Caudate nucleus (tissue), 63 donors: ENCODE measurements at places on chromosomes 12 and 14.
A peak's percentile ranks its signal among the peaks of the same experiment; 100 is the strongest.

DNA sequence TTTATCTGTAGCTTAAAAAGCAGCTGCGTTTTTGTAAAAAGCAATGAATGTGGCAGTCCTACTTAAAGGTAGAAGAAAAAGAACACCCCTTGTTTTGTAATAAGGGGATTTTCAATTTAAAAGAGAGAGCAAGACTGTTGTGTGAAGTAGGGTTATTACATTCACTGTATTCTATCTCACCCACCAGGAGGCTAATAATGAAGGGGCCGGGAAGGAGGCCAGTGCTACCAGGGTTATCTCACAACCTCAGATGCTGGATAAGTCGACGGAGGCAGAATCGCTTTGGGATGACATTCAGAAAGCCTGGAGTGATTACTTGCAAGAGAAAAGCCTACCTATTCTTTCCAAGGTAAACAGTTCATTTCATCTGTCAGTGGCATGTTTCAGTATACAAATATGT, 97.7 kb downstream of the RMST start:
- no peak for DNase-seq

- no peak for DNase-seq
Measured at GRCh38 chr14:96062010-96062409, 22.8 kb downstream of the C14orf132 start.

- no peak for DNase-seq
Measured at GRCh38 chr12:116288735-116289134, 11.2 kb upstream of the MED13L start.

GRCh38 chr14:95733212-95733611, 19.3 kb upstream of the TCL1A start:
- DNase-seq = no peak

GRCh38 chr12:51706206-51706605, 115.2 kb downstream of the SCN8A start:
- DNase-seq = no peak

- no peak for DNase-seq
Measured at GRCh38 chr12:52870361-52871290, 21.8 kb upstream of the KRT78 start.

DNA sequence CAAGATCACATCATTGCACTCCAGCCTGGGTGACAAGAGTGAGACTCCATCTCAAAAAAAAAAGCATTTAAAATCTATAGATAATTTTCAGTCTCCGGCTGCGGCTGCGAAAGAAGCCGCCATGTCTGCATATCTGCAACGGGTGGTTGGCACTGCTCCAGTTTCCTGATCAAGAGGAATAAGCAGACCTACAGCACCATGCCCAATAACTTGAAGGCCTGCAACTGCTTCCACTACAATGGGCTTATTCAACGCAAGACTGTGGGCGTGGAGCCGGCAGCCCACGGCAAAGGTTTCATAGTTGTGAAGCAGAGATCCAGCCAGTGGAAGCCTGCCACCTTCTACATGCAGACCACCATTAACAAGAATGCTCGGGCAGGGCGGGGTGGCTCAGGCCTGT, 30.6 kb upstream of the EID3 start:
- no peak for DNase-seq

GRCh38 chr14:29799464-29800095, 128.1 kb downstream of the PRKD1 start:
- peak; percentile 26 for DNase-seq

- no peak for DNase-seq
Measured at GRCh38 chr14:60566101-60566500, 57.2 kb downstream of the SIX6 start.

DNA sequence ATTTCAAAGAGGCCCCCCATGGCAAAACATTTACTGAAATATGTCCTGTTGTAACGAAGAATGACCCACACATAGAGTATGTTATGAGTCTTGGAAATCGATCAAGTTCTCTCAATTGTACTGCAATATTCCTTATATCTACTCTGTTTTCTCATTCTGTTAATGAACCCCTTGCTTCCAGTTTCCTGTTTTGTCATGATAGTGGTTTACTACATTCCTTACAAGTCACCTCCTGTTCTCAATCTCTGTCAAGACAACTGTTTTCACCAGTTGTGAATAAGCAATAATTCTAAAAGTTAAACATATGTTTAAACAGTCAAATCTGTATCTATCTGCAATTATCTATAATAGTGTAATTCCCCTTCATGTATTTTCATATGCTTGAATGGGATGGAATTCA, 16.4 kb upstream of the ARID2 start:
- DNase-seq = no peak

DNA sequence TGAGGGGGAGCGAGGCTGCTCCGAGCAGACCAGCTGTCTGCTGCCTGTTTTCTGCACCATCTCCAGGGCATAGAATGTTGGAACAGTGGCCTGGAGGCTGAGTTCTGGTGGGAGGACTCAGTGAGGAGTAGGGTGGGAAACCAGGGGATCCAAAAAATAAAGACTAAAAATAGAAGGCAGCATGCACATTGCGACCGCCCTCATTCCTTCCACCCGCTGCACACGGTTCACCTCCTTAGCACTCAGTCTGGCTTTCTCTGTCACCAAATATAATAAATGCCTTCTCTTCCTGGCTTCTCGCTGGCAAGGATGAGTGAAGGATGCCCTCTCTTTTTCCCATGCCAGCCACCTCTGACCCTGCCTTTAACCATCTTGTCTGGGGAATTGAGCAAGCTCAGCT, 146.2 kb downstream of the AACS start:
- DNase-seq = no peak

DNA sequence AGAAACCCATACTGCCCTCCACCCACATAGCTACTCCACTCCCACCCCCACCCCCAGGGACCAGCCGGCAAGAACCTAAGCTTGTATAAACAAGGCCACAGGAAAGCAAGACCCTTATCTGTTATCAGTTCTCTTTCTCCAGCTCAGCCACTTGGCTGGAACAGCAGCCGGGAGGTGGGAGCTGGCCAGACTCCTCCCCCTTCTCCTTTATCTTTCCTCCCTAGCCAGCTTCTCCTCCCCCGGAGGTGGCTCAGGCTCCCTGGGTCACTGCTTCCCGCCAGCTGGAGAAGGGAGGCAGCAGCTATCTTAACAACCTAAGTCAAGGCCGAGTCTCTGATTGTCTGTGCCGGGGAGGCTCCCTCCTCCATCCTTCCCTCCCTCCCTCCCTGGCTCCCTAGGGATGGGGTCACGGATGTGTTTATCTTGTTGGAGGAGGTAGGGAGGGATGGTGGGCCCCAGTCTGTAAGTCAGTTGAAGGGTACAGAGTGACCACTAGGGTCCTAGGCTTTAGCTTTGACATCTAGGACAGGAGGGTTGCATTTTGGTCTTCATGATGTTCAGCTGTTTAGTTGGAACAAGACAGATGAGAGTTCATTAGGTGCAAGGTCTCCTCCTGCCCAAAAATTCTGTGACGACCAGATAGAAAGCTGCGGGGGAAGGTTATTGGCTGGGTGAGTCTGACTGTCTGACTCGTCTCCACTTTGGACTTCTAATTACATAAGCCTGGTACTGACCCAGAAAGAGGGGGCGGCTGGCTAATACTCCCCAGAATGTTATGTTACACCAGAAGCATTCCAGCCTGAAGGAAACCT, 29.7 kb downstream of the ZFP36L1 start:
- DNase-seq = no peak

DNA sequence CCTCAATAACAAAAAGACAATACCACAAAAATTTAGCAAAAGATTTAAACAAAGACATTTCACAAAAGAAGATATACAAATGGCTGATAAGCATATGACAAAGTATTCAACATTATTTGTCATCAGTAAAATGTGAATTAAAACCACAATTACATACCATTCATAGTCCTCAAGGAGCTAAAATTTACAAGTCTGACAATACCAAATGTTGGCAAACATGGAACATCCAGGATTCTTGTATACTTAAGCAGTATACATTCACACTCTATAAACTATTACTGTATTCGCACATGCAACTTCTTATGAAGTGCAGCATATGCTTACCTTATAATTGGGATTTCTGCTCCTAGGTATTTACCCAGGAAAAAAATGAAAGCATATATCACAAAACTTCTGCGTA, 49.7 kb upstream of the BDKRB2 start:
- DNase-seq = no peak

DNA sequence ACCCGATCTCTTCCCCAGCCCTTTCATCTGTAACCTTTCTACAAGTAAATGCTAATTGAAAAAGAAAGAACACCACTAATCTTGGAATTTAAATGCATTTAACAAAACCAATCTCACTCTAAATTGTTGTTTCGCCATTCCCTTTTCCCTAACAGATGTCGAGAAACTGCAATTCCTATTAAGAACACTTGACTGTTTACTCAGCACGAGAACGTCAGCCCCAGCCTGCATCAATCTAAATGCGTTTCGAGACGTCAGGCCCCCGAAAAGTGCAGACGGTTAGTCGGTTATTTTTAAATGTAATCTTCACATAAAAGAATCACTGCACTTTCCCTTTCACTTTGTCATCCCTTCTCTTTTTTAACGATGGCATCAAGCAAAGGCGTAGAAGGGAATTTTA, 837.6 kb downstream of the VRK1 start:
- DNase-seq = no peak

DNA sequence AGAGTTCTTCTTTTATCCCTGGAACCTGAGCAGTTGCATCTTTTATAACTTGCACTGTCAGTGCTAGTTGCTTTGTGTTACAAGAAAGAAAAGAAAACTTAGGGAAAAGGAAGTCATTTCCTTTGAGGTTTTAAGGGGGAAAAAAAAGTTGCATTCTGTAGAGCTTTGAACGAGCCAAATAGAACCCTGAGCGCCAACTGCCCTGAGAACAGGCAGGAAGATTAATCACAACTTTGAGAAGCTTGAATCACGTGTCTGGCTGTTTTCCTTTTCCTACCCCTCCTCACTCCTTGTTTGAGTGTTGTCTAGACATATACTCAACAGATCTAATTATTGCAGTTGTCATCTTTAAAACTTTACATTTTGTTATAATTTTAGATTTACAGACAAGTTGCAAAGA, 12.5 kb downstream of the PCNX1 start:
- no peak for DNase-seq

DNA sequence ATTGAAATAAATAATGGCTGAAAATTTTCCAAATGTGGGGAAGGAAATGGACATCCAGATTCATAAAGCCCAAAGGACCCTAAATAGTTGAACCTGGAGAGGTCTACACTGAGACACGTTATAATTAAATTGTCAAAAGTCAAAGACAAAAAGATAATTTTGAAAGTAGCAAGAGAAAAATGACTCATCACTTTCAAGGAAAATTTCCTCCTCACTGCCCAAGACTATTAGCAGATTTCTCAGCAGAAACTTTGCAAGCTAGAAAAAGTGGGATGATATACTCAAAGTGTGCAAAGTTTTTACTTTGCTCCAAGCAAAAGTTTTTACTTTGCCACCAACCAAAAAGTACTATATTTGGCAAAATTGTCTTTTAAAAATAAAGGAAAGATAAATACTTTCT, 15.9 kb upstream of the KRT83 start:
- DNase-seq = no peak

DNA sequence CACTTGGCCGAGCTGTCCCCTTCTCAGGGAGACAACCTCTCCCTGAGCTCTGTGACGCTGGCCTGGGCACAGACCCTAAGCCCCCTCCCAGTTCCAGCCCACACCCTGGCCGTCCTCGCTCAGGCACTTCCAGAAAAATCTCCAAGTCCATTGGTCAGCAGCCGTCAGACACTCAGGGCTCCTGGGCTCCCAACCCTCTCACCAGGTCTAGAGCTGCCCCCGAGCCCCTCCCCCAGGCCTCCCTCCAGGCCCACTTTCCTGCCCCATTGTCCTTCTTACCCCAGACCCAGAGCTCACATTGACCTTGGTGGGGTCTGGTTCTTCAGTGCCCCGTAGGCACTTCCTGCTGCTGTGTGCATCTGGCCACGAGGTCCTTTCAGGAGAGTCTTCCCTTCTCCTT, 249.3 kb upstream of the RTL1 start:
- no peak for DNase-seq

DNA sequence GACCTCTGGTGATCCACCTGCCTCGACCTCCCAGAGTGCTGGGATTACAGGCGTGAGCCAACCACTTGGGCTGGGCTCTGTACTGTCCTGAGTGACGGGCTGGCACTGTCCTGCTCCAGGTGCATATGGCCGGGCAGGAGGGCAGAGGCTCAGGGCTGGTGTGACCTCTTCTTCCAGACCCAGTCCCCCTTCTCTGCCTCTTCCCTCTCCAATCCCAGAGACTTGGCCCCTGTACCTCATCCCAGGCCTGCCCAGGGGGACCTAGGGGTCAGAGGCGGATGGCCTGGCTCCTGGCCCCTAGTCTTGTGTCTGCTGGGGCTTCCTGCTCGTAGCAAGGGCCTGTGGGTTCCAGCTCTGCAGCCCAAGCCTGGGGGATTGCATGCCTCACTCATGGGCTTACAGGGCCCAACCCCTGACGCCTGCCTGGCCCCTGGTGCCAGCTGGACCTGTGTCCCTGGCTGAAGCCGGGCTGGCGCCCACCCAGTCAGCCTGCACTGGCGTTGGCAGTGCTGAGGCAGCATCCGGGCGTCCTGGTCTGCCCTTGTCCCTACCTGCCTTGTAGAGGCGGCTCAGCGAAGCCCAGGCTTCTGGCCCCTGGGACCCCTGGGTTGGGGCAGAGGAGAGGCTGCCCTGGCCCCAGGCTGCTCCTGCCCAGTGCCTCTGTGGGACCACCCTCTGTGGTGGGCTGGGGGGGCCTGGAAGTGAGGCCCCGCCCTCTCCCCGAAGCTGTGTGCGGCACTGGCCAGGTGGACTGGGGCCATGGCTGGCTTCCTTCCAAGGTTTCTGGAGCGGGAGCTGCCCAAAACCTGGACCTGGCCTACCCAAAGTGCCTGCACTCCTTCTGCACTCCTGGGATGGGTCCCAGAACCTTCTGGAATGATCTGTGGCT, 4.3 kb downstream of the TEDC1 start:
- DNase-seq = no peak

DNA sequence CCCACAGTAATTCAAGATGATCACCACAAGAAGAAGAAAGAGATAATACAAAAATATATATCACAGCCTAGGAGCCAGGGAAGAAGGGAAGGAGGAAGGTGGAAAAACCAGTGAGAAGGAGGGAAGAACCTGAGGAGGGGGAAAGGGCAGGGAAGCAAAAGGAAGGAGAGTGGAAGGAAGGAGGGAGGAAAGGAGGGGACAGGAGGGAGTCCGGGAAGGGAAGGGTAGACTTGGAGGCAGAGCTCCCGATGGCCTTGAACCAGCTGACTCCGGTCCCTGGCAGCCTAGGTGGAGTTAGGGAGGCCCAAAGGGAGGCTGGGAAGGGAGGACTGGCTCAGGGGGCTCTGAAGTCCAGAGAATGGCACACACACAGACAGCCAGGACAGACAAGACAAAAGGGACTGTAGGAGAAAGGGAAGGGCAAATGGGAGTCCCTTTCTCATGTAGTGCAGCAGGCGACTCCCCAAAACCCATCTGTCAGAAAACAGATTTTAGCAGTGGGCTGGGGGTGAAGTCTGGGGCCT, 4.7 kb upstream of the ZNF384 start:
- no peak for DNase-seq

GRCh38 chr12:49455501-49455900, 83.3 kb upstream of the KCNH3 start:
- DNase-seq = no peak

DNA sequence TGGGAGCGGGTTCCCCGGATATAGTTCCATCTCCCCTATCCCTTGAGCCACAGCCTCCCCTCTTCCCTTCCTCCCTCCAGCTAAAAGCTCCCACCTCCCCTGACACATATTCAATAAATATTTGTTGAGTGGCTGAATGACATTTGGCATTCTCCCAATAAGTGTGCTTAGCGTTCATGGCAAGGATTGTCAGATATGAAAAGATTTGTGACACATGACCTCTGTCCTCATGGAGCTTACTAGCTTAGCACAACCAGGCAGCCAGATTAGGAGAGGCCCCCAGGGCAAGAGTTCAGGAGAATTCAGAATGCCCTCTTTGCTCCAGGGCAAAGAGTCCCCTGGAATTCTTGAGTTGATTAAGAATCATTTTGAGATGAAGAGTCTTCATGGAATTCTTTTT, 22.5 kb upstream of the SLC6A12 start:
- no peak for DNase-seq

- no peak for DNase-seq
Measured at GRCh38 chr14:101451166-101451565, 110.1 kb upstream of the DIO3 start.
